AG04450 (cell line): ENCODE measurements at places on chromosomes 6 and 20. TPM values are rescaled to one million over a fixed set of nuclear protein-coding genes. Genes with fewer than 3 reads are reported as not detected.

- no peak for DNase-seq
Measured at GRCh38 chr20:3651204-3651962, 11.8 kb downstream of the GFRA4 start.

GRCh38 chr6:154247119-154247861, 109.3 kb downstream of the IPCEF1 start:
- DNase-seq, result no peak

- DNase-seq, result no peak
Measured at GRCh38 chr6:32109114-32109764, at the start of gene TNXB. Gene TNXB, minus strand, starts transcription at chr6:32109338. Its CDS starts 11,140 bp downstream, at chr6:32098198.

GRCh38 chr6:86609549-86610388, 327.6 kb upstream of the HTR1E start:
- no peak for DNase-seq

DNA sequence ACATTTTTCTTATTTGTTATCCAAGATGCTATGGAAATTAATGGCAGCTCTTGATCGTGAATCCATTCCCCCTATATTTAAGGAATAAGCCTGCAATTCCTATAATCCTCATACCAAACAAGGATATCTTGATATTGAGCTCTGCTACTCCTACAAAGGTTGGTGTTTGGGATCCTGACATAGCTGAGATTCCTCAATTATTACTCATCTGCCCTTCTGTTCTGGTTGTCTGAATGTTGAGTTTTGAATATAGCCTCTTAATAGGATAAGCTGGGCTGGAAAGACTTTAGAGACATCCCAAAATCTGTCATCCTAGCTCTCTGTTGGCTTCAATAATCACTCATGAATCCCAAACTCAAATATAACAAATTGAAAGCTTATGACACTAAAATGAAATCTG, 49.9 kb downstream of the CLIC5 start:
- DNase-seq, result no peak

DNA sequence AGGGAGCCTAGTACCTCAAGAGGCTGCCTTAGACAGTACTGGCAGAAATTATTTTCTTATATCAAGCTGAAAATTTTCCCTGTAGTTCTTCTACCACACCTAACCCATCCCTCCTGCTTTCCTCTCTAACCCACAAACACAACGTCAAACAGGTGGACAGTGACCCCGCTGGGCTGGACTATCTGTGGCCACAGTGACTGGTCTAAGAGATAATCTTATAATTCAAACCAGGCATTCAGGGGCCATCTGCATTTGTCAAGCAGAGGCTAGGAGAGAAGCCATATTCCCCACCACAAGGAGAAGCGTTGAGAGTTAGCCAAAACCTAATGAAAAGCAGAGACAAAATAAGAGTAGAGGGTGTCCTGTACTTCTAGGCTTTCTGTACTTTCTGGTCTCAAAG, 8.2 kb downstream of the HDDC2 start:
- DNase-seq, result no peak

DNA sequence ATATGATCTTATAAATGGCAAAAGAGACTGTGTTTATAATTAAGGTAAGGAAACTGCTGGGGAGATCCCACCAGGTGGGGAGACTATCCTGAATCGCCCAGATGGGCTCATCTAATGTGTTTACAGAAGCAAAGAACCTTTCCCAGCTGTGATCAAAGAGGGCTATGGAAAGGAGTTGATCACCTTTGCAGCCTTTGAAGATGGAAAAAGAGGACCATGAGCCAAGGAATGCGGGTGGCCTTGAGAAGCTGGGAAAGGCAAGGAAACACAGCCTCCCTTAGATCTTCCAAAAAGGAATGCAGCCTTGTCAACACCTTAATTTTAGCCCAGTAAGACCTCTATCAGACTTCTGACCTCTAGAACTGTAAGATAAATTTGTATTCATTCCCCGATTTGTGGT, 66.5 kb upstream of the ADGRG6 start:
- no peak for DNase-seq

- DNase-seq, result no peak
Measured at GRCh38 chr20:59350330-59351156, 50.1 kb downstream of the EDN3 start.

GRCh38 chr6:52620055-52620905, 43.4 kb upstream of the TRAM2 start:
- no peak for DNase-seq

DNA sequence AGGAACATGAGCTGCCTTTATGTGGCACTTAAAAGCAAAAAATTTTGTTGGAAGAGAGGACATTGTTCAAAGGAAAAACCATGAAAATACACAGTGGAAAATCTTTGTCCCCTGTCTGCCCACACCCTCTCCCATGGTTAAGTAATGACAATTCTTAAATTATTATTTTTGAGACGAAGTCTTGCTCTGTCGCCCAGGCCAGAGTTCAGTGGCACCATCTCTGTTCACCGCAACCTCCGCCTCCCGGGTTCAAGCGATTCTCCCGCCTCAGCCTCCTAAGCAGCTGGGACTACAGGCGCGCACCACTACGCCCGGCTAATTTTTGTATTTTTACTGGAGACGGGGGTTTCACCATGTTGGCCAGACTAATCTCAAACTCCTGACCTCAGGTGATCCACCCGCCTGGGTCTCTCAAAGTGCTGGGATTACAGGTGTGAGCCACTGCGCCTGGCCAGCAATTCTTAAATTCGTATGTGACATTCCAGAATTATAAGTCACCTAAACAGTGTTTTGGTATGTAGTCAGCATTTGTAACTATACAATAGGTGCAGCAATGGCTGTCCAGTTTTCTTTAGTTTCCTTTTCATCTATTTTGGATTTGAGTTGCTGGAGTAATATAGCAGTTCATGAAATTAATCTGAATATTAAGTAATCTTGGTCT, 636 bp upstream of the SSR1 start:
- no peak for DNase-seq

GRCh38 chr6:14290041-14290771, 172.6 kb downstream of the CD83 start:
- DNase-seq, result no peak

DNA sequence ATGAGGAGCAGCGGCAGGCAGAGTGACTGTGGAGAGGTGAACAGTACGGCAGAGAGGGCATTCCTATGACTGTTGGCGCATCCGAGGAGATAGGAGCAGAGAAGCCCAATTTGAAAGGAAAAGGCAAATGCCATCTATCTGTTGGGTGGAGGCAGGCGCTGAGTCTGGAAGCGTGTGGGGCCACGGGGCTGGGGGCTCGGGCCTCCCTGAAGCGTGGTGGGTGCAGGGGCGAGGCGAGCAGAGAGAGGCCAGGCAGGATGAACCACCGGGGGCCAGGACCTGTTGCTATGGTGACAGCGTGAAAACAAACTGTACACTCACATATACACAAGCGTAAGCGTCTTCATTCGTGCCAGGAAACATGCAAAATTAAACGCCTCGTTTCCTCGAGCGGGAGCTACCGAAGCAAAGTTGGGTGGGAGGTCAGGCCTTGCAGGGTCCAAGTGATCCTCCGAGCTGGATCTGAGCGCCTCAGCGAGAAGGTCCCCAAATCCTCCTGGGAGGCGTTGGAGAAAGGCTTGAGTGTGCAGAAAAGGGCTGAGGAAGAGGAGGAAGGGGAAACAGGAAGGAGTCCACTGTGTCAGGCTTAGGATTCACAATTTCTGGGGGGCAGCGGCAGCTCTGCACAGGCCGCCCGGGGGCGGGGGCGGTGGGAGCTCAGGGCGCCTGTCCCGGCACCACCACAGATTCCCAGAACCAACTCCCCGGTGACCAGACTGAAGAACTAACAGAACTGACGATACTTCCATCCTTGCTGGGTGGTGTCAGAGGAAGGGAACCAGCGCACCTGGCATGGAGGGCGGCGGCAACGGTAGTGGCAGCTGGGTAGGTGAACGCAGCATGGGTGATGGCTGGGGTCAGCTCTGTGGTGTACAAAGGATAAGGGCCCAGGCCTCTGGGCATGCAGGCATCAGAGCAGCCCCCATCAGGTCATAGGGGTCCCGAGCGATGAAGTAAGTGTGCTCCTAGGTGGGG, 68.2 kb downstream of the KHDC1L start:
- DNase-seq, result no peak

GRCh38 chr20:64142590-64142989, 21.7 kb upstream of the MYT1 start:
- DNase-seq, result no peak

- peak; percentile 73 for DNase-seq
Measured at GRCh38 chr6:126033696-126034095, 47.4 kb downstream of the TRMT11 start.

GRCh38 chr6:13615792-13616120, 621 bp downstream of the NOL7 start:
- DNase-seq, result no peak

- DNase-seq, result no peak
Measured at GRCh38 chr6:141164042-141164743, 968.5 kb upstream of the GJE1 start.

- no peak for DNase-seq
Measured at GRCh38 chr20:25018425-25018824, 25.9 kb upstream of the APMAP start.

DNA sequence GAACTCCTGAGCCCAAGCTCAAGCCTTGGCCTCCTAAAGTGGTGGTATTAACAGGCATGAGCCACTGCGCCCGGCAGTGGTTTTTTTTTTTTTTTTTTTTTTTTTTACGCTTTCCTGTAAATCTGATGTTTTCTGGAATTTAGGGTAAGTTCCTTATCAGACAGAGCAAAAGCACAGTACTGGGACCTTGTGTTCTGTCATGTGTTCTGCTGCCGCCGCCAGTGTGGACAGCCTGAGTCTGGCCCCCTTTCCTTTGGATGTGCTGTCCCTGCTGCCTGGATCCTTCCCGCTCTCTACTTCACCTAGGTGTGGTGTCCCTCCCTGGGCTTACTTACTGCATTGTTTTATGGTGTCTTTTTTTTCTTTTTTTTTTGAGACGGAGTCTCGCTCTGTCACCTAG, 11.7 kb downstream of the DNMT3B start:
- DNase-seq, result no peak

GRCh38 chr6:145147559-145147958, 587.8 kb downstream of the EPM2A start:
- no peak for DNase-seq

DNA sequence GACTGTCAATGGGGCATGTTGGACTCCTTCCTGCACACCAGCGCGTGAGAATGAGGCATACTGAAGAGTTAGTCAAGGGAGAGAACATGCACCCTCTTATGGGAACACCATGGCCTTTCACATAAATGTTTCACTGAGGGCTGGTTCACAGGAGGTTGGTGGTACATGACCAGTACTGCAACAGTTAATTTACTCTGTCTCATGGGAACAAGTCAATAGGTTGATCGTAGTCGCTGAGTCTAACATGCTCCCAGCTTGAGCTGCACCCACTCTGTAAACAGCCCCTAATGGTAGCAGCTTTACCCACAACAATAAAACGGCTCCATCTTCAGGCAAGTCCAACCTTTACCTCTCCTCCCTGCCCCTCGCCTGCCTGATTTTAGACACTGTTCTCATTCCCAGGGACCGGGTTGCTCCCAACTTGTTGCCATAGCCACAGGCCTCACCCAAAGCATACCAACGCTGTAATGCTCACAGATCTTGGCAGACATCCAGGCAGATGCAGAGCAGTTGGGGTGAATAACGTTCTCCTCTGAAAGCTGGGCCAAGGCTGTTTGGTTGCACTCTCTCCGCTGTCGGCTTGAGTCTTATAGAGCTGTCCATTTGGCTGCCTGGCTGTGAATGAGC, 111.3 kb downstream of the LY86 start:
- peak; percentile 86 for DNase-seq

DNA sequence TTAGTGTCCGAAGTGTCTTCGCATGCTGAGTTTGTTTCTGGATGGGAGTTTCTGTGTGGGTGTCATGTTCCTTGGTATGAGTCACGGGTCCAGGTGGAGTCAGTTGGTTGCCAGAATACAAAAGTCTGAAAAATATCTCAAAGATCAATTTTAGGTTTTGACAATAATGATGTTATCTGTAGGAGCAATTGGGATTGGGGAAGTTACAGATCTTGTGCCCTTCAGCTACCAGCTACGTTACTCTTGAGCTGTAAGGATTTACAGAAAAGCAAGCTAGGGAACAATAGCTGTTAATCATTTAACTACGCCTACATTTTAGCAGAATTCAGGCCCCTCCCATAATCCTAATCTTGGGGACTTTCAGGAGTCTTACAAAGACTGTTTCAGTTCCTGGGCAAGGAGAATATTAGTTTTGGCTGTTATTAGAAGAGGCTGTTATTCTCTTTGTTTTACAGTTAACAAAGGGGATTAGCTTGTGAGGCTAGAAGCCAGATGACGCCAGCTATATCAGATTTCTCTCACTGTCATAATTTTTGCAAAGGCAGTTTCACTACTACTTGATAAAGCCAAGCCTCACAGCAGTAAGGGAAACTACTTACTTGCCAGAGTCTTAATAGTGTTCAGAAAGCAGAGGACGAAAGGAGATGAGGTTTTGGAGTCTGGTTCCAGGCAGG, 15.4 kb upstream of the SLC22A16 start:
- no peak for DNase-seq

GRCh38 chr6:157316871-157317814, 6.2 kb downstream of the TMEM242 start:
- peak; percentile 47 for DNase-seq

DNA sequence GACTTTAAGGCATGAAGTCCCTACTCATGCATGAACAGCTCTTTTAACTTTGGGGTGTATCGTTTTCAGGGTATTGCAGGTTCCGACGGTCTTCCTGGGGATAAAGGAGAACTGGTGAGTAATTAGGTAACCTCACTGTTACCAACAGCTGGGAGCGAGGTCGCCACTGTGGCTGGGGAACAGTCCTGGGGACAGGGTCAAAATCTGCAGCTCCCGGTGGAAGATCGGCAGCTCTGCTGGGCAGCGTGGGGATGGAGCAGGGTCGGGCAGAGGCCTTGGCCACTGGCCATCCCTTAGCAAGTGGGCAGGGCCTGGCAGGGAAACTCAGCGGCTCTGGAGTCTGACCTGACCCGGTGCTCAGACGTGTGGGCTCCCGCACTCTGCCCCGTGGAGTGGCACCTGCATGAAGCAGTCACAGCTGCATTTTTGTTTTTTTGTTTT, 16.1 kb downstream of the COL9A3 start:
- no peak for DNase-seq

DNA sequence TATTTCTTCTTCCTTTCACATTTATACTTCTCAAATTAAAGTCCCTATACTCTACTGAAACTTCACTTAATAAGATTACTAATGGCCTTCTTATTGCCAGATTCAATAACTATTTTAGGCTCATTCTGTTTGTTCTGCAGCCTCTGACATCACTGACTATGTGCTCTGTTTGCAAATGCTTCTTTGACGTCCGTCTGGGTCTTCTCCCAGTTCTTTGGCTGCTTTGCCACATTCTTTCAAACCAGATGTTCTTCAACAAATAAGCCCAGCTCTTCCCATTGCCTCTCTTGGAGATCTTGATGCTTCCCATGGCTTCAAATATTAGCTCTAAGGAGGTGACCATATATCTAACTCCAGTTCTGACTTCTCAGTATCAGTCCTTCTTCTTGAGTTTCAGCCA, 117.4 kb downstream of the BTBD9 start:
- DNase-seq, result peak; percentile 70

The AFG1L gene
- polyA plus RNA-seq, result 1.9 and 2.3 TPM in 2 replicates

The EMILIN3 gene
- polyA plus RNA-seq, result 0.12 and 0.17 TPM in 2 replicates

The HDGFL1 gene
- polyA plus RNA-seq, result not detected in 2 replicates

The EYA4 gene
- 30.9 and 37.8 TPM in 2 replicates for polyA plus RNA-seq

The OLIG3 gene
- polyA plus RNA-seq, result not detected in 2 replicates

The TSHZ2 gene
- polyA plus RNA-seq, result not detected in 2 replicates

The COL10A1 gene
- polyA plus RNA-seq, result 0.10 and 0.33 TPM in 2 replicates

The LHFPL5 gene
- polyA plus RNA-seq, result not detected in 2 replicates

The HMGCLL1 gene
- polyA plus RNA-seq, result 0.15 and 0.33 TPM in 2 replicates

The BMP7 gene
- not detected in 2 replicates for polyA plus RNA-seq

The MOXD1 gene
- 55.9 and 67.5 TPM in 2 replicates for polyA plus RNA-seq

The NMBR gene
- polyA plus RNA-seq, result 0.15 TPM in 1 of 2 replicates, not detected in the other
